Epithelial cell of alveolus of lung (primary cell): ENCODE measurements at places on chromosomes 2 and 18. TPM values are rescaled to one million over a fixed set of nuclear protein-coding genes. Genes with fewer than 3 reads are reported as not detected.

The WDR7 gene
- total RNA-seq: 7.9 and 9.8 TPM in 2 replicates

The TPO gene
- not detected in 2 replicates for total RNA-seq

The RAB27B gene
- total RNA-seq: 0.08 and 7.5 TPM in 2 replicates

The KIAA2012 gene
- total RNA-seq: not detected in 2 replicates

The ERBB4 gene
- total RNA-seq: under 0.01 TPM in 1 of 2 replicates, not detected in the other

The RIT2 gene
- total RNA-seq: not detected in 2 replicates
